ENCODE measurements at places on chromosomes 12 and 14.

- DNase-seq: no peak
These were observed 109.6 kb downstream of the RMST start for GRCh38 chr12:97572220-97572619.

GRCh38 chr12:82008251-82008650 is 249.1 kb upstream of the PPFIA2 start:
- DNase-seq: peak; percentile 14

DNA sequence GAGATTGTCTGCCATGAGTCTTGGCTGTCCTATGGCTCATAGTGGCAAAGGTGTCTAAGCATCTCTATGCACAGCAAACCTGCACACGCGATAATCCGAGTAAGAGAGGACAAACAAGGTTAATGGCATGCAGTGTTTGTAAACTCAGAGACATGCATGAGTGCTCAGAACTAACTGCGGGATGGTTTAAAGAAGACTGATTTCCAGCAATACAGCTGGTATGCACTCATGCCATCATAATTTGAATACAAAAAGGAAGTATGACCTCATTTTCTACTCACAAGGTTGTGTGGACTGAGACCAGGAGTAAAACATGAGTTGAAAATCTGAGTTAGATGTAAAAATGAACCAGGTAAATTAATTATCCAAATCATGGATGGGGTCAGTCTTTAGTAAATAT is 16.6 kb upstream of the TCP11L2 start:
- no peak for DNase-seq

- DNase-seq: no peak
These were observed 123.1 kb downstream of the DERA start for GRCh38 chr12:16034136-16034817.

- DNase-seq: no peak
These were observed 4.5 kb downstream of the HAUS4 start for GRCh38 chr14:22952418-22952817.

DNA sequence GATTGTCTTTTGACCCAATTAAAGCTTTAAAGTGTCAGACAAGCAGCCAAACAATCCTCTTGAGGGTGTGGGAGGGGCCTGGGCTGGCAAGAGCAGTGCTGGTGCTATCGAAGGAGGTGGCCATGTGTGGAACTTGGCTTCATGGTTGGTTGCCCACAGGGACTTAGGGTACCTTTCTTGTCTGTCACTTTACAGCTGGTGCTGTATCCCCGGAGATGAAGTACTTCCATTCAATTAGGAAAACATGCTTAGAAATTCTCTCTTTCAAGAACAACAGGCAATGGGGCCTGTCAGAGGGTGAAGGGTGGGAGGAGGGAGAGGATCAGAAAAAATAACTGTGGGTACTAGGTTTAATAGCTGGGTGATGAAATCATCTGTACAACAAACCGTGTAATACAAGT is 86.5 kb downstream of the DAAM1 start:
- DNase-seq: no peak

DNA sequence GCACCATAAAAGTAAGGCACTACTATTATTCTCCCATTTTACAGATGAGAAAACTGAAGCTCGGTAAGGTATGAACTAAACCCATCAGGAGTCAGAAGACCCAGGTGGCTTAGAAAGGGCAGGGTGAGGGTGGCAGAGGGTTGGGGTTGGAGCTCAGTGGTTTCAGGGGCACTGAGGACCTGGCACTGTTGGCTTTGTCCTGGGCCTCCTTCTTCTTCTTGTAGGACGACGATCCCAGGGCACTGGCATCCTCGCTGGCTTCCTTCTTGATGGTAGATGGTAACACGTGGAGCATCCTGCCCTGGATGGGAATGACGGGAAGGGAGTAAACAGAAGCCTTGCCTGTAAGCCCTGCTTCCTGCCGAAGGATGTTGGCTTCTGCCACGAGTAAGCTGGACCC is 19.9 kb downstream of the RBM19 start:
- DNase-seq: no peak

DNA sequence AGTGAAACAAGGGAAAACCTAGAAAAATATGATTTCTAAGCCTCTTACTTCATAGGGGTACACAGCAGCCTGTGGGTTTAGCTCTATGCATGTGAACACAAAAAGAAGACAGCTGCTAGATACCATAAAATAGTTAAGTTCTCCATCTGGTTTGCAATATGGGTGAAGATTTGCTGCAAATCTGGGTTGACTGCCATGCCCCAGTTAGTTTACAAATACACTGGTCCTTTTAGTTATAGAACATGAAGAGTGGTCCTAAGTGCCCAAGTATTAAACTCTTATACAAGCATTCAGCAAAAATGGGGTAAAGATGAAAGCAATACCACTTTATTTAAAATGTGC is 176.1 kb downstream of the AEBP2 start:
- no peak for DNase-seq

DNA sequence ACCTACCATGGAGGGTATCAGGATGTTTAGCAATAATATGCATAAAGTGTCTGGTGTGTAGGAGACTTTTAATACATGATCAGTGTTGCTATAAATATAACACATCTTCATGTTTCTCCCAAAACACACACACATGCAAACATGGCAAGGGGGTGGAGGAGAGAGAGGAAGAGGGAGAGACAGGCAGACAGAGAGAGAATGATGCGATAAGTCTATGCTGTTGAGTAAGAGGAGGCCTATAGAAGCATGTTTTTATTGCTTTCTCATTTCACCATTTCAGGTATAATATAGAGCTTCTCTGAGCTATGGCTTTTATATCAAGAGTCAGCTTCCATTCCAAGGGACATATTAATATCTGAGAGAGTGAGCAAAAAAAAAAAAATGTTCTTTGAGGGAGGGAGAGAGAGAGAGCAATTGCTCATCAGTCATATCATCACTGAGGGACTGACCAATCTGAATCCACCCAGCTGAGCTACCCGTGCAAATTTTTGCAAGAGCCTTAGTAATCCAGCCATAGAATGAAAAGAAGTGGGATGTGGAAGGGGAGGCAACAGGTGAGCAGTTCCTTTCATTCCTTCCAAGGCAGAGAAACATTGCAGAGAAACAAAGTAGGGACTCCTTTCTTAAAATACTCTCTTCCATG is 54.8 kb upstream of the RASSF8 start:
- DNase-seq: peak; percentile 37

GRCh38 chr14:31003284-31003683 is 22.2 kb upstream of the AP4S1 start:
- no peak for DNase-seq

DNA sequence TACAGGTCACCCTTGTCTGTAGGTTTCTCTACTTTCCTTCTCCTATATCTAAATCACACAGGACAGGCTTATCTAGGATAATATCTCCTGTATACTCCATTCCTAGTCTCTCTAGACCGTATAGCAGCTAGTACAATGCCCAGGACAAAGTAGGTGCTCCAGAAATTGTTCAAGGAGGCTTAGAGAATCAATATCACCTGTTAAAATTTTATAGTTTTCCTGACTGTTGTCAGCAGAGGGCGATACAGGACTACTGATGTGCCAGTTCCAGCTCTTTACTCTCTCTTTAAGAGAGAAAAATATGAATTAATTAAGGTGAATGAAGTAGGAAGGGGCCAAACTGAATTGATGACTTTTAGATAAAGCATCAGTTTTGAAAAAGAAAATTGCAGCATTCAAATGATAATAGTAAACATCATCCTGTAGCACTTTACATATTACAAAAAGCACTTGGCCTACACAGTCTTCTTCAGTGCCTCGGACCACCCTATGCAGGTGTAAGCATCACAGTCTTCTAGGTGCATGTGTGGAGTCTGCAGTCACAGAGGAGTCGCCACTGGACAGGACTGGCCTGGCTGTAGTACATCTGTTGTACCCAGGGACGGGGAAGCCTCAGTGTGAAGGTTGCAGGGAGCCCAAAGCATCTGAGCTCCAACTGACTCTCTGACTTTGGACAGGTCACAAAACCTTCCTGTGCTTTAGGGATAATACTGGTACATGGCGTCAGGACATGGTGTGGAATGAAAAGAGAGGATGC is 61.9 kb upstream of the MAX start:
- DNase-seq: peak; percentile 54

GRCh38 chr12:22808860-22809259 is 183.9 kb downstream of the ETNK1 start:
- no peak for DNase-seq

- DNase-seq: no peak
These were observed 32.7 kb upstream of the SYT10 start for GRCh38 chr12:33472299-33472698.

GRCh38 chr12:95143621-95144205 is 70.3 kb upstream of the NR2C1 start:
- DNase-seq: no peak

GRCh38 chr12:88388566-88389540 is 191.4 kb downstream of the KITLG start:
- peak; percentile 55 for DNase-seq

DNA sequence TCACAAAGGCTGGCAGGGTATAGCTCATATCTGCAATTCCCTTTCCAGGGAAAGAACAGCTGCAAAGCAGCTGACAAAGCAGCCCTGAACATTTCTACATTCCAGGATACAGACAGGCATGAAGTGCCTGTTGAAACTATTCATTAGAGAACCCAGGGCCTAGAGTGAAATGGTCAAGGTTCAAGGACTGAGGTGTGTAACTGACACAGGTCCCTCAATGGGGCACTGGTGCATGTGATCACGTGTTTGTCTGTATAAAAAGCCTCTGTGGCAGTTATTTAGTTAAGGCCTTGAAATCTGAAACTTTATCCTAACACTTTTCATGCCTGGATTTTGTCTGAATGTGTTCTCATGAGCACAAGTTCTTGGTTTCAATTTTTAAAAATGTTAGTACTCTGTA is 47.1 kb downstream of the GIT2 start:
- peak; percentile 81 for DNase-seq

DNA sequence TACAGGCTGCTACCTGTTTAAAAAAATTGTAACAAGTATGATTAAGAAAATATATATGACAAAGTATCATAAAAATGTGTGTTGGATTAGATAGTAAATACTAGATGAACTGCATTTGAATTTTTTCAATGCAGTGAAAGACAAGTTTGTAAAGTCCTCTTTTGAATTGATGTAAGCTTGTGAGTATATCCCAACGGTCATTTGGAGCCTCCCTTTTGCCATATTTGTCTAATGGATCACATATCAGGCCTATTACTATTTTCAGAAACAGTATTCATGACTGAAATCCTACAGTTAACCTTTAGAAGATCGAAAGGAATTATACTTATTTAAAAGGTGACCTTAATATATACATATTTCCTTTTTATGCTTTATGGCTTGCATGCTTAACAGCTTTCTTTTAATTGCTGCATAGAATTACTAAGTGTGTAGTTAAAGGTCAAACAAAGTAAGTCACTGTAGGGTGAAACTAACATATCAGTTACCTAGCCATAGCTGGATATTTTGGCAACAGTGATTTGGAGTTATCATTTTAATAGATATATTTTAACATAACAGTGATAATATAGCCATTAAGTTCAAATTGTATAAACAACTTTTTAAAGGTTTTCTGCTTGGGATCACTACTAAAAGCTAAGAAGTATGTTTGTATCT is 53.6 kb downstream of the USP15 start:
- DNase-seq: no peak

- DNase-seq: peak; percentile 47
These were observed 75.5 kb upstream of the RERGL start for GRCh38 chr12:18165422-18165871.

DNA sequence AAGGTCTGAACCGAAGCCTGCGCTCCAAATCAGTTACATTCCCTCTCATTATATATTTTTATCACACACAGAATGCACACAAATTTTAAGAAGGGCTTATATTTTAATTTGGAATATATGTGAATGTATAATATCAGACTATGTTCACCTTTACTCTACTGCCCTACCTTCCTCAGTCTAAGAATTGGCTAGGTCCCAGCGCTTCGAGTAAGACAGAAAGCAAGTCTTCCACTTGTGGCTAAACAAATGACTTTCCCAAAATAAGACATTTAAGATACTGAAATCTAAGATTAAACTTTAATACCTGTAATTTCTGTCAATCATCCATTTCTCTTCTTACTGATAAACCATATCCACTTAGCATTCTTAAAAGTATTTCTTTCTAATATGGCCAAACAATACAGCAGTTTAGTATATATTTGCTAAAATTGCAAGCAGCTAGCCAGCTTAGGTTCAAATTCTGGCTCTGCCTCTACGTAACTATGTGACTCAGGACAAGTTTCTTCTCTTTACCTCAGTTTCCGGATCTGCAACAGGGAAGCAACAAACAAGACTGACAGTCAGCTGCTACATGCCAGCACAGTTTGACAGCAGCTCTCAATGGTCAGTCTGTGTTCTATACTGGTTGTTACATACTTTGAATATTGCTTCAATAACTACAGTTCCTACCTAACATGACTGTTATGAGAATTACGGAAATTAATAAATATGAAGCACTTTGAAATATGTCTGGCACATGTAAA is 2.0 kb downstream of the INTS13 start:
- no peak for DNase-seq

- DNase-seq: no peak
These were observed 1088.3 kb upstream of the SEL1L start for GRCh38 chr14:82621881-82622450.

GRCh38 chr12:25384893-25385248 is 134.1 kb upstream of the KRAS start:
- no peak for DNase-seq

DNA sequence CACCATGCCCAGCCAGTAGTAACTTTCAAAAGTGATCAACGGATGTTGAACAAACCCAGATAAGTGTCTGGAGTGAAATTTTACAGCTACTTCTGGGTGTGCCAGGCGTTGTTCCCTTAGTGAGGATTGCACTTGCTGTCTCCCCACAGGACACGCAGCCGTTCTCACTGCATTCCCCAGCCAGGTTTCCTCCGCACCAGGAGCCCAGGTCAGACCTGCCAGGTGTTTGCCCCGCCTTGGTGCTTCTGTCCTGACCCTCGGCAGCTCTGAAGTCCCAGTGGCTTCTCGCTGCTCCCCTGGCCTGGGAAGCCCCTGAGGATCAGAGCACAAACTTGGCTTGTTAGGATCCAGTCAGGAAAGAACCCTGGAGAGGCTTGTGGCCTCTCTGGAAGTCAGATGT is 36.2 kb downstream of the MMAB start:
- no peak for DNase-seq

- DNase-seq: no peak
These were observed 7.3 kb downstream of the JAG2 start for GRCh38 chr14:105161309-105161708.

- DNase-seq: no peak
These were observed 23.5 kb upstream of the CFAP54 start for GRCh38 chr12:96465896-96466295.

- no peak for DNase-seq
These were observed 385.6 kb downstream of the ZFP36L1 start for GRCh38 chr14:68407285-68407684.

DNA sequence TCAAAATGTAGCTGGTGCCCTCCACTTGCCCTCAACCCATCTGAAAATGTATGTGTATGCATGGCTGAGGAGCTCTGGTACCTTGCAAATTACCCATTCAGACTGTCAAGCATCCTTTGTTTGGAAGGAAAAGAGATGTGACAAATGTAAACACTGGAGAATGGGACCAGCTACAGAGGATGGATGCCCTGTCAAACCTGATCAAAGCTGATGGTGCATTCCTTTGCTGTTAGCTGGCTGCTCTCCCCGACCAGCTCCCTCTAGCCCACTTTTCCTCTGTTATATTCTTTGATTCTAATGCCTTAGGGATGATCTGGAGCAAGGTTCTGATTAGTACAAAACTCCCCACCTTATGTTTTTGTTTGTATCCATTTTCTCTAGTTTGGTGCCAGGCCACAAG is 310.3 kb downstream of the C12orf75 start:
- DNase-seq: peak; percentile 40

GRCh38 chr14:69288011-69288771 is 28.2 kb downstream of the GALNT16 start:
- DNase-seq: peak; percentile 82

GRCh38 chr12:68358532-68359485 is 26.6 kb upstream of the MDM1 start:
- peak; percentile 89 for DNase-seq

GRCh38 chr14:59294662-59294992 is 106.2 kb downstream of the DAAM1 start:
- DNase-seq: peak; percentile 79
